ENCODE measurements at places on chromosomes 6 and 20.
A peak's percentile ranks its signal among the peaks of the same experiment; 100 is the strongest.

GRCh38 chr20:46030284-46031013 lies 1.4 kb downstream of the SLC12A5 start:
- DNase-seq, result no peak

- DNase-seq, result no peak
Measured at GRCh38 chr6:2019051-2019450, 226.4 kb downstream of the GMDS start.

- DNase-seq, result no peak
Measured at GRCh38 chr20:57856658-57857057, 146.8 kb upstream of the PMEPA1 start.

- DNase-seq, result no peak
Measured at GRCh38 chr20:20955892-20956291, 150.3 kb downstream of the LINC00237 start.

DNA sequence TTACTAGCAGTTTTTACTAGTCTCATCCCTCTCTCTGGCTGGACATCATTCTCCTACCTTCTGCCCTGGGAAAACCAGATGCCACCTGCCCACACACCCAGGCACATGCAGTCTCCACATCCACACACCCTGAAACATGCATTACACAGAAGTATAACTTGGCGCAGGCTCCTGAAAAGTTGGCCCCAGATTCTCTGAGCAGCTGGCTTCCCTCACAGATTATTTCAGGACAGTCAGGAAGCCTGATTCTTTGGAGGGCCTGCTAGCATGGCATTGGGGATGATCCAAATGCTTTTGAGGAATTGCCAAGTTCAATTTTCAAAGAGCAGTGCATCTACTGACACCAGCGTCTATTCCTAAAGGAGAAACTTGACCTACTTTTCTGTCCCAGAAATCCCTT lies 27.8 kb upstream of the KIF16B start:
- no peak for DNase-seq

DNA sequence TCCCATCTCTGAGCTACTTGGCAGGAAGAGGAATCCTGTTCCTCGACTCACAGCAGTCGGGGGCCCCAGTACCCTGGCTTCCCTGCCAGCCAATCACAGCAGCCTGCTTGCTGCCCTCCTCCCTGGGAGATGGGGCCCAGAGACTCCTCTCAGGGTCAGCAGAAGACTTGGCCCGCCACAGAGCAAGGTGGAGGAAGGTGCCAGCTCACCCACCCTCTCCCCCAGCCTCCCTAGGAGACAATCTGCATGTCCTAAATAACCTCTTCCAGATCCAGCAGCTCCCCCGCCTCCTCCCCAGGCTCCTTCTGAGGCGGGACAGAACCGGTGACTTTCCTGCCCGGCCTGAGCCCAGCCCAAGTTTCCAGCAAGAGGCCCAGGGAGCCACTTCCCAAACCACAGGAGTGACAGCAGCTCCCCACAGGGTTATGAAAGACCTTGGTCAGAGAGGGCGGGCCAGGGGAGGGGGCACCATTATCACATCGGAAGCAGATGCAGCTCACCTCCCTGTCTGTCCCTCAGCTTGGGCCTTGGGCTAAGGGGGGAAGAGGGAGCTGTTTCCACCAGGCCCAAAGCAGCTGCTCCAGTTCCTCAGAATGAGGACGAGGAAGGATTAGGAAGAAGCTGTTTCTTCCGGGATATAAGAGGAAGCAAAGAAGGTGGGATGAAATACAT lies 2.3 kb downstream of the CCND3 start:
- DNase-seq, result peak; percentile 73

- DNase-seq, result peak; percentile 68
Measured at GRCh38 chr6:133923938-133924593, 29.0 kb upstream of the TBPL1 start.

- no peak for DNase-seq
Measured at GRCh38 chr6:129350278-129350677, 359.7 kb downstream of the ARHGAP18 start.

Data from activated CD4-positive, alpha-beta T cell treated with anti-CD3 and anti-CD28 coated beads for 36 hours (primary cell).